Urothelium cell line (cell line): ENCODE measurements at places on chromosomes 5 and 9.

DNA sequence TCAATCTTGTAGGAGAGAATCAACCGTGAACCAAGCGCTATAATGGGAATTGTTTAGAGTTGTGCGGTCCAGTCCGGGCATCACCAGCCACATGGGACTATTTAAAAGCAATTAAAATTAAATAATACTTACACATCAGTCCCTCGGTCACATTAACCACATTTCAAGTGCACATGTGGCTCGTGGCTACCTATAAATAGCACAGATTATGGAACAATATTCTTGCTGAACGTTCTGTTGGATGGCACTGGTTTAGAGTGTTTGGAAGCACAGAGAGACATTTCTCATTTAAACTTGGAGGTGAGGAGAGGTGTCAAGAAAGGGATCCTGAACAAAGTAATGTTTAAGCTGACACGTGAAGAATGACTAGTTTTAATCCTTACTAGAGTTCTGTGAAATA lies 12.5 kb upstream of the PIP5K1B start:
- DNase-seq, result no peak

DNA sequence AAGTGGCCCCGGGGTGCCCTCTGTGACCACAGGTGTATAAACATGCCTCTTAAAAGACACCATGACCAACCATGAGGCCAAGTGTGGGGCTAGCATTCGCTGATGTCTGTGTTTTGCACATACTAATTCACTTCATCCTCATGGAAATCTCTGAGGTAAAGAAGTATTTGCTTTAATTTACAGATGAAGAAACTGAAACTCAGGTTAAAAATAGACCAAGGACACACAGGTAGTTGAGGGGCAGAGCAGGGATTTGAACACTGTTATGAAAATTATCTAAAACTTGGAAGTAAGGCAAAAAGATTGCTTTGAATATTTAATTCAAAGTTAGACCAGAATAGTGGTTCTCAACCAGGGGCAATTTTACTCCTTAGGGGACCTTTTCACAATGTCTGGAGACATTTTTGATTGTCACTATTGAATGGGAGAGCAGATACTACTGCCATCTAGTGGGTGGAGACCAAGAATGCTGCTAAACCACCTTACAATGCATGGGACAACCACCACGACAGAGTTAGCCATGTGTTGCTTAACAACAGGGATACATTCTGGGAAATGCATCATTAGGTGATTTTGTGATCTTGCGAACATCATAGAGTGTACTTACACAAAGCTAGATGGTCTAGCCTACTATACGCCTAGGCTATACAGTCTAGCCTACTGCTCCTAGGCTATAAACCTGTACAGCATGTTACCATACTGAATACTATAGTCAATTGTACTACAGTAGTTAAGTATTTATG lies 8.0 kb upstream of the FXN start:
- peak; percentile 54 for DNase-seq

GRCh38 chr9:36151316-36152210 lies 15.0 kb downstream of the GLIPR2 start:
- peak; percentile 57 for DNase-seq

GRCh38 chr9:21477466-21477865 lies 4.6 kb downstream of the IFNE start:
- DNase-seq, result no peak

DNA sequence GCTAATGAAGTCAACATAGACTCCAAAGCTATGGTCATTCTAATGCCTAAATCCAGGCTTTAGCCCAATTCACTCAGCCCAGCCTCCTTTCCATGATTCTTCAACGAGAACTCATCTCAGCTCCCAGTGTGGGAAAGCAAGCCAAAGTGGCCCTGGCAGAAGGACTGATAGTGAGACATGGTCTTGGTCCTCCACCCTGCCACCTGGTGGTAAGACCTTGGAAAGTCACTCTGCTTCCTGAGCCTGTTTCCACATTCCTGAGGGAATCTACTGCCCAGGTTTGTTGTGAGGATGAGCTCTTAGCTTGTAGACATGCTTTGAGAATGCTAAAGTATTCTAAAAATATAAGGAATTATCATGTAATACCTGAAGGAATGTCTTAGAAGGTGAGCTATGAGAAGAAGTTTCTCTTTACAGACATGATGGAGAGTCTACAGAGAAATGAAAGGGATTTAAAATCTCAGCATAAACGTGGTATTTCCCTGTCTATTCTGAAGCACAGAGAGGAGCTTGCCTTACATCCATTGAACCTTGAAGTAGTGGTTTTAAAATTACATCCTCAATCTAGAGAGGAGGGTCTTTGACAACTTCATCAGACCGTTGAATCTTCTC lies 173.5 kb downstream of the TRIM32 start:
- DNase-seq, result peak; percentile 76

GRCh38 chr5:66967826-66968262 lies 228.8 kb downstream of the CD180 start:
- no peak for DNase-seq

- DNase-seq, result no peak
Measured at GRCh38 chr9:117496307-117496706, 81.5 kb upstream of the ASTN2 start.
